Ovary (tissue), 10 donors: ENCODE measurements at places on chromosomes 7 and 10. TPM values are rescaled to one million over a fixed set of nuclear protein-coding genes. Genes with fewer than 3 reads are reported as not detected.
A peak's percentile ranks its signal among the peaks of the same experiment; 100 is the strongest.

DNA sequence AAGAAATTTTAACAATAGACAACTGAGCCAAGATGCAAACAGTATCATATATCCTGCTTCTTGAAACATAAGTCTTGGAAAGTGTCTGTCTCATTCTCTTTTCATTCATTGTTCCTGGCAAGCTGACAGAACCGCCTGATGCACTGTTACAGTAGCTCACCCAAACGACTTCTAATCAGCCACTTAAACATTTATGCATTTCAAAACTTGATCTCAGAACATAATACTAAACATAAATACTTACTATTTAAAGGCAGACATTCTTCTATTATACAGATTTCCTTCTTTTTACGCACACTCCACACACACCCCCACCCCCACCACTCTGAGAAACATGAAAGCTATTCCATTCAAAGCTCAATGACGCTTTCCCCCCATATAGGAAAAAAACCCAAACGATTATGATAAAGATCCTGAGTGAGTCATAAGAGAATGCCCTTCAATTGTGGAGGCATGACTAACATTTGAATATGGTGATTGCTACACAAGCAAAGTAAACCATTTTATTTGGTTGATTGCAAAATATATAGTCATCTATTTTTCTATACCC is 30.5 kb downstream of the SHTN1 start:
- no peak for DNase-seq
- no peaks in the 10 kb centered on the region for H3K27me3 ChIP-seq
- H3K4me3 ChIP-seq, result no peak overlapping the region
- H3K4me1 ChIP-seq, result no peaks in the 10 kb centered on the region

GRCh38 chr10:122467701-122468100 is 6.3 kb downstream of the HTRA1 start:
- no peaks in the 10 kb centered on the region for H3K27me3 ChIP-seq
- no peak for DNase-seq
- no peak overlapping the region for H3K4me3 ChIP-seq
- H3K27ac ChIP-seq, result no peak overlapping the region
- no peaks in the 10 kb centered on the region for H3K36me3 ChIP-seq

The EN2 gene
- 0.67 TPM for total RNA-seq

GRCh38 chr7:20113427-20114027 is 103.7 kb downstream of the MACC1 start:
- no peaks in the 10 kb centered on the region for H3K27me3 ChIP-seq
- H3K4me3 ChIP-seq, result no peak overlapping the region
- no peaks in the 10 kb centered on the region for H3K4me1 ChIP-seq

GRCh38 chr10:89741126-89741762 is 39.9 kb downstream of the KIF20B start:
- no peak overlapping the region for H3K27ac ChIP-seq
- H3K4me1 ChIP-seq, result no peaks in the 10 kb centered on the region
- DNase-seq, result no peak
- H3K4me3 ChIP-seq, result no peak overlapping the region
- H3K27me3 ChIP-seq, result no peaks in the 10 kb centered on the region

The DGKI gene
- 0.42 TPM for total RNA-seq

The ZNF503 gene
- 33.4 TPM for total RNA-seq

The CALCR gene
- not detected for total RNA-seq

DNA sequence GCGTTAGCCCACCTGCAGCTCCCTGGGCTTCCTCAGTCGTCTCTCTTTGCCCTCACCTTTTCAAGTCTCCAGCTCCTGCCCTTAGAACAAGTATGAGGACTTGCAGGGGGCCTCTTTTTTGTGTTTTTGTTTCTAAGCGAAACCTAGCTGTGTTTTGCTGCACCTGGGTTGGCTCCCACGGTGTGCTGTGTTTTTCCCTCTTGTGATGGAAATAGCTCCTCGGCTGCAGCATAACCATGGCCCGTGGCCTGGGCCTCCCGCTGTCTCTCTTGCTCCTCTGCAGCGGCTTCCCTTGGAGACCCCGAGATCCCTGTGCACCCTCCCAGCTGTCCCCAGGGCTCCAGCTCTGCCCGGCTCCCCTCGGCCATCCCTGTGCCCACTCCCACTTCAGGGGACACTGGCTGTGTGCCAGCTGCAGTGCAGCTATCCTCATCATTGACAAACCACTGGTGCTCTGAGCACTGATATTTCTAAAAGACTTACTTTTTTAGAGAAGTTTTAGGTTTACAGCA is 75.6 kb upstream of the TCERG1L start:
- H3K36me3 ChIP-seq, result no peaks in the 10 kb centered on the region
- no peak for DNase-seq

The NPC1L1 gene
- 0.28 TPM for total RNA-seq

DNA sequence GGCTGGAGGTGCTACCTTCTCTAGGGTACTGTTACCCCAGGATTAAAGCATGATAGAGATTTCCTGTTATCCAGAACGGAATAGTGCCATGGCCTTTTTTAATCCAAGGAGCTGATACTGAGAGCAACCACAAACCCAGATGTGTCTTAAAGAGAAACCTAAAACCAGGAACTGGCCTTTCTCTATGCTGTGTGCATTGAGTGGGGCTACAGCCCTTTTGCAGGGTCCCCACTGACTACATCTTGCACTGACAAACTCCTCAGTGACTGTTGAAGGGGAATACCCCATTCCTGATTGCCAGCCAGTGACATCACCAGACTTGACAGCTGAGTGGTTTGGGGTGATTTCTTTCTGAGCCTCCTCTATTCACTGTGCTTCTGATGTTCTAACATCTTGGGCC is 81.9 kb upstream of the CAPZA2 start:
- no peaks in the 10 kb centered on the region for H3K4me1 ChIP-seq
- no peaks in the 10 kb centered on the region for H3K27me3 ChIP-seq
- no peak overlapping the region for H3K27ac ChIP-seq
- DNase-seq, result no peak
- H3K4me3 ChIP-seq, result no peak overlapping the region

DNA sequence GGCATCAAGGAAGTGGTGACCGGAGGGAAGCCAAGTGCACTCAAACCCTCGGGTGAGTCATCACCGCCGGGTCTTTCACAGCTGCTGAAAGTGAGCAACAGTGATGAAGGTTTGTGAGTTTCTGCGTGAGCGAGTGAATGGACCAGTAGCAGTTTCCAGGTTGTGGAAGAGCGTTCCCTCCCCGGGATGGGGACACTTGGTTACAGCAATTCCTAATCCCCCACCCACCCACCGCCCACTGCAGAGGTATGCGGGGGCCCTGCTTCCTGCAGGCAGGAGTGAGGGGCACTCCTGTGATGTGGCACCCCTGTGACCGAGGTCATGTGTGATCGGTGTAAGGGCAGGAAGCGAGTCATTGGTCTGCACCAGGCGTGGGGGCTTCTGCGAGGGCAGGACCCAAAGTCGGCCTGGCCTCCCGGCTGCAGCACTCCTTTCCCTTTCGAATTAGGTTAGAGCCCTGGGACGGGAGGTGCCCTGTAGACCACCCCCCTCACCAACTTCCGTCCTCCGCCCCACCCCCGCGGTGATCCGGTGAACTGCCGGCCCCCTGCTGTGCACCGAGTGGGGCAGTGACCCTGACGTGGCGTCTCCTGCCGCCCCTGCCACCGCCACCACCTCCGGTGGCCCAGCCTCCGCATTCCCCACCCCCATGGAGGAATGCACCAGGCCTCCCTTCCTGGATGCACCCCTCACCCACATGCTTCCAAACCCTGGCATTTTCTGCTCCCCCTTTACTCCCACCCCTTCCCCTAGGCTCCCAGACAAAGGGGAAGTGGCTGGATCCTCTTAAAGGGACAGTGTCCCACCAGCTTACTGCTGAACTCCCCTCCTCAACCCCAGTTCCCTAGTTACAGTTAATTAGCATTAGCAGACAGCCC is 10.9 kb downstream of the LIMK1 start:
- peak overlapping the region; percentile 31 for H3K4me3 ChIP-seq
- peaks cover 16% of the 10 kb centered on the region for H3K4me1 ChIP-seq
- H3K27me3 ChIP-seq, result no peaks in the 10 kb centered on the region
- peak; percentile 77 for DNase-seq
- H3K27ac ChIP-seq, result peak overlapping the region; percentile 44

DNA sequence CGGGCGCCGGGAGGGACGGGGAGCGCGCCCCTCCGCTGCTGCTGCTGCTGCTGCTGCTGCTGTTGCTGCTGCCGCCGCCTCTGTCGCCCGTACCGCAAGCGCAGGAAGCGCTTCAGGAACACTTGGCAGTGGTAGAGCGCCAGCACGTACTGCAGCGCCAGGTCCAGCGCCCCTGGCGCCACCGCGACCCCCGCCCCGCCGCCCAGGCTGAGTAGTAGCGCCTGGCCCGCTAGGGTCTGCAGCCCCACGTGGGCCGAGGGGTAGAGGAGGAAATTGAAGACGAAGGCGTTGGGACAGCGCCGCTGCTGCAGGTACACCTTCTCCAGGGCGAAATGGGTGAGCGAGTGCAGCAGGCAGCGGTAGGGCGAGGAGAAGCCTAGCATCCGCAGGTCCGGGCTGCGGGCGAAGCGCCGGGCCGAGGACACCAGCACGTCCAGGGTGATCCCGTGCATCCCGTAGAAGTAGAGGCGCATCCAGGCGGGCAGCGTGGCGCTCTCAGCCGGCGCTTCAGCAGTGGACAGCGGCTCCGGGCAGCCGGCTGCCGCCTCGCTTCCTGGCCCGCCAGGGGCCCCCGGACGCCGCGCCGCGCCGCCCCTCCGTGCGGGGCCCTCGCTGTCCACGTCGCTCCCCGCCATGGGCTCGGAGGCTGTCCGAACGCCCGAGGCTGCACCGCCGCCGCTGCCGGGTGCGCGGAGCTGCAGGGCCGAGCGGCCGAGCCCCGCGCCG is at the start of gene TMEM229A:
Gene TMEM229A, minus strand, starts transcription at position 699 of the 726 bp plus-strand sequence. Its CDS starts 64 bp downstream, at position 635.
- peaks cover 7% of the 10 kb centered on the region for H3K4me1 ChIP-seq
- peak within 1 kb of the TSS; percentile 22 for H3K4me3 ChIP-seq
- H3K27me3 ChIP-seq, result no peaks in the 10 kb centered on the region
- no peaks in the 10 kb centered on the region for H3K36me3 ChIP-seq
- H3K27ac ChIP-seq, result no peak within 1 kb of the TSS

The HOXA4 gene
- 2.3 TPM for total RNA-seq

The RGS10 gene
- 44.5 TPM for total RNA-seq

- H3K4me3 ChIP-seq, result peak overlapping the region; percentile 39
- peaks cover 2% of the 10 kb centered on the region for H3K27me3 ChIP-seq
- no peaks in the 10 kb centered on the region for H3K36me3 ChIP-seq
- peaks cover 9% of the 10 kb centered on the region for H3K4me1 ChIP-seq
- H3K27ac ChIP-seq, result no peak overlapping the region
Measured at GRCh38 chr10:101120884-101121653, 10.0 kb upstream of the TLX1 start.

- H3K27ac ChIP-seq, result no peak overlapping the region
- H3K27me3 ChIP-seq, result no peaks in the 10 kb centered on the region
- no peak overlapping the region for H3K4me3 ChIP-seq
- H3K36me3 ChIP-seq, result no peaks in the 10 kb centered on the region
- DNase-seq, result no peak
- no peaks in the 10 kb centered on the region for H3K4me1 ChIP-seq
Measured at GRCh38 chr7:132980402-132980801, 101.5 kb downstream of the CHCHD3 start.

The FHIP2A gene
- total RNA-seq, result 31.6 TPM

The TCERG1L gene
- total RNA-seq, result 1.1 TPM

- H3K27me3 ChIP-seq, result no peaks in the 10 kb centered on the region
- H3K4me3 ChIP-seq, result no peak overlapping the region
- H3K27ac ChIP-seq, result no peak overlapping the region
- no peaks in the 10 kb centered on the region for H3K4me1 ChIP-seq
- no peaks in the 10 kb centered on the region for H3K36me3 ChIP-seq
Measured at GRCh38 chr7:144049491-144049890, 743 bp downstream of the OR2A5 start.

DNA sequence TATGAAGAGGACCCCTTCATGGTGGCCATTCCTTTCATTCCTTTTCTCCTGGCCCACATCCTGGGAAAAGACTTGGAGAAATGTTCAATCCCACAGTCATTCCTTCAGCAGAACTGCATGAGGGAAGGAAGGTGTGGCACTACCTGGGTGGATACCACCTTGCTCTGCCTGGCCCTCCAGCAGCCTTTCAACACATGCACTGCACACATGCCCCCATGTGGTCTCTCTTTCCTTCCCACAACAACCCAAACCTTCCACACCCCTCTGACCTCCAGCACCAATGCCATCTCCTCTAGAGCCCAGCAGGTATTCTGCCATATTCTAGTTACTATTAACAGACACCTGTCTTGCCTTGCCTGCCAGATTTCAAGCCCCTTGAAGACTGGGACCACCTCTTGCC is 40.5 kb upstream of the AFAP1L2 start:
- H3K36me3 ChIP-seq, result no peaks in the 10 kb centered on the region
- H3K27me3 ChIP-seq, result no peaks in the 10 kb centered on the region
- no peak for DNase-seq
- H3K4me1 ChIP-seq, result peaks cover 10% of the 10 kb centered on the region
- no peak overlapping the region for H3K27ac ChIP-seq

- no peaks in the 10 kb centered on the region for H3K36me3 ChIP-seq
- peaks cover 3% of the 10 kb centered on the region for H3K4me1 ChIP-seq
- H3K27ac ChIP-seq, result no peak overlapping the region
- no peaks in the 10 kb centered on the region for H3K27me3 ChIP-seq
- no peak for DNase-seq
Measured at GRCh38 chr10:78041170-78042057, 7.8 kb downstream of the RPS24 start.

The NCF1 gene
- total RNA-seq, result 0.68 TPM

GRCh38 chr7:102978284-102978683 is 65.5 kb downstream of the LRRC17 start:
- no peaks in the 10 kb centered on the region for H3K4me1 ChIP-seq
- no peaks in the 10 kb centered on the region for H3K27me3 ChIP-seq
- peak; percentile 67 for DNase-seq
- H3K4me3 ChIP-seq, result no peak overlapping the region
- H3K36me3 ChIP-seq, result no peaks in the 10 kb centered on the region
- no peak overlapping the region for H3K27ac ChIP-seq

The WDFY4 gene
- total RNA-seq, result 0.72 TPM

DNA sequence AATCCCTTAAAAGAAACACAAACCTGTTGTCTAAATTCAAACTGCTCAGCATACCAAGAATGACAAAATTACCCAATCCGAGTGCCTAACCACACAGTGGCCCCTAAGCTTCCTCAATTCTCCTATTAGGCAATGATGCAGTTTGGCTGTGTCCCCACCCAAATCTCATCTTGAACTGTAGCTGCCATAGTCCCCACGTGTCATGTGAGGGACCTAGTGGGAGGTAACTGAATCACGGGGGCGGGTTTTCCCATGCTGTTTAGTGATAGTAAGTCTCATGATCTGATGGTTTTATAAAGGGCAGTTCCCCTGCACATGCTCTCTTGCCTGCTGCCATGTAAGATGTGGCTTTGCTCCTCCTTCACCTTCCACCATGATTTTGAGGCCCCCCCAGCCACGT is 21.9 kb downstream of the PSAP start:
- H3K4me1 ChIP-seq, result no peaks in the 10 kb centered on the region
- H3K27ac ChIP-seq, result no peak overlapping the region
- no peak overlapping the region for H3K4me3 ChIP-seq

The SPACDR gene
- 0.61 TPM for total RNA-seq

DNA sequence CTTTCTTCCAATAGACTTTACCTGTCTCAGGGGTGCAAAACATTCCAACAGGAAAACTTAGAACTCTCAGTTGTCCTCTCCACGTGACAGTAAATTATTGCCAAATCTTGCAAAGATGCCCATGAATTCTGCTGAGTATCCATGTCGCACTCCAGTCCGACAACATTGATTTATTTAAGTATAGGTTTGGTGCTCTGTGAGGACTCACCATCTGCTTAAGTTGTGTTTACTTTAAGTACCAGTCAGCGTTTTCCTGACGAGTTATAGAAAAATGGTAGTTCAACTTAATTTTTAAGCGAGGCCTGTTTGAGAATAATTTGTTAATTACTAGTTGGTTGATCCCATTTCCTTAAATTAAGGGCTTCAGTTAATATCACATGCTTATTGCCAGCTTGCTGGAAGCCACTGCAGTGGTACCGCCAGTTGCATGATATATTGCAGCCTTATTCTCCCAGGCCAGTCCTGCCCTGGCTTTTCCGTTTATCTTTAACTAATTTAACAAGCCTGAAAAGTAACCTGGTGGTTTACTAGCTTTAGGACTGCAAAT is 27.8 kb downstream of the CREB5 start:
- H3K4me1 ChIP-seq, result no peaks in the 10 kb centered on the region
- no peaks in the 10 kb centered on the region for H3K27me3 ChIP-seq
- no peak overlapping the region for H3K27ac ChIP-seq
- no peaks in the 10 kb centered on the region for H3K36me3 ChIP-seq
- no peak for DNase-seq
